ENCODE measurements at places on chromosomes 12 and 14.

DNA sequence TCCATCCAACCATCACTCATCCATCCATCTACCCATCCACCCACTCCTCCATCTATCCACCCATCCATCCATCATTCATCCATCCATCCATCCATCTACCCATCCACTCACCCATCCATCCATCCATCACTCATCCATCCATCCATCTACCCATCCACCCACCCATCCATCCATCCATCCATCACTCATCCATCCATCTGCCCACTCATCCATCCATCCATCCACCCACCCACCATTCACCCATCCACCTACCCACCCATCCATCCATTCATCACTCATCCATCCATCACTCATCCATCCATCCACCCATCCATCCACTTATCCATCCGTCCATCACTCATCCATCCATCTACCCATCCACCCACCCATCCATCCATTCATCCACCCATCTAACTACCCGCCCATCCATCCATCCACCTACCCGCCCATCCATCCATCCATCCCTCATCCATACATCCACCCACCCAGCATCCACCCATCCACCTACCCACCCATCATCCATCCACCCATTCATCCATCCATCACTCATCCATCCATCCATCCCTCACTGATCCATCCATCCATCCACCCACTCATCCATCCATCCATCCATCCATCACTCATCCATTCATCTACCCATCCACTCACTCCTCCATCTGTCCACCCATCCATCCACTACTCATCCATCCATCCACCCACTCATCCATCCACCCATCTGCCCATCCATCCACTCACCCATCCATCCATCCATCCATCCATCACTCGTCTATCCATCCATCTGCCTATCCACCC is 24.1 kb downstream of the TRPV4 start:
- DNase-seq = no peak

- no peak for DNase-seq
Measured at GRCh38 chr14:23559010-23559925, 3.2 kb downstream of the THTPA start.

DNA sequence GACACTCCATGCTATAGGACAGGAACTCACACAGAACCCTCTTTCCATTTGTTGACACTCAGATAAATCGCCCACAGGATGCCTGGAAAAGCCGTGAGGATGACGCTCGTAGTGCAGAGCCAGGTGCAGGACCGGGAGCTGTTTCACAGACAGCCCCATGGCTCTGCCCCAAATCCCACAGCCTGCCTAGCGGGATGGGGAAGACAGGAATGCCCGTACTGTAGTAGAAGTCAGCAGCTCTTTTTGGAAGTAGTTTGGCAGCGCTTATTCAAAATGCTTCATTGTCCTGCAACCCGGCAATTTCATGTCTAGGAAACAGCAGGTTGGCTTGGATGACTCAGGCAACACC is 41.6 kb downstream of the JAG2 start:
- no peak for DNase-seq

GRCh38 chr12:22899184-22899583 is 274.2 kb downstream of the ETNK1 start:
- DNase-seq = no peak

DNA sequence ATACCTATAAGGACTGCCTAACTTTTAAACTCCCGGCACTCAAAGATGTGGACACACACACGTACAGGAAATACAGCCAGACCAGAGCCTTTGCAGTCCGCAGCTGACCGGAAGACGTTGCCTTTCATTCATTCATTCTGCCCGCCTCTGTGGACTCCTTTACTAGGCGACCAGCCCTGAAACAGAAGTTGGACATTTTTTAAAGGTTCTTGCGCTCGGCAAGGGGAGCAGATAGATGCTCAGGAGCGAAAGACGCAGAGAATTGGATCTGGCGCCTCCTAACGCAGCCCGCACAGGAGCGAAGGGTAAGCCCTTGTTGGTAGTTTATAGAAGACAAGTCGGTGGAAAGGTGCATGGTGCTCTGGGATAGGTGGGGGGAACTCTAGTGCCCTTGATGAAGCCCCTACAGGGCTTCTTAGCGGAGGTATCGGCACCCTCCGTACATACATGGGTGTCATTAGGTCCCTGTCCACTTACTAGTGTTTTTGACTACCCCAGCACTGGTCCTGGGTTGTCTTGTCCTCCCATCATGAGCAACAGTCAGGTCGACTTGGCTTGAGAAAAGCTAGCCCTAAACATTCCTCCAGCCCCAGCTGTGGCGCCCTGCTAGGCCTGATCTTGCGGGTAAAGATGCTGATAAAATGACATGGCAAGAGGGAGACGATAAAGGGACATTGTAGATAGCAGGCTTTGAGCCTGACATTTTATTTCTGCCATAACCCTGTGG is at the start of gene KDM2B:
KDM2B (minus strand) TSS at position 65 of the 727 bp plus-strand sequence. CDS start 112 bp downstream, outside the sequence.
- peak; percentile 36 for DNase-seq

GRCh38 chr12:52190860-52191729 is 719 bp downstream of the KRT80 start:
- DNase-seq = no peak

DNA sequence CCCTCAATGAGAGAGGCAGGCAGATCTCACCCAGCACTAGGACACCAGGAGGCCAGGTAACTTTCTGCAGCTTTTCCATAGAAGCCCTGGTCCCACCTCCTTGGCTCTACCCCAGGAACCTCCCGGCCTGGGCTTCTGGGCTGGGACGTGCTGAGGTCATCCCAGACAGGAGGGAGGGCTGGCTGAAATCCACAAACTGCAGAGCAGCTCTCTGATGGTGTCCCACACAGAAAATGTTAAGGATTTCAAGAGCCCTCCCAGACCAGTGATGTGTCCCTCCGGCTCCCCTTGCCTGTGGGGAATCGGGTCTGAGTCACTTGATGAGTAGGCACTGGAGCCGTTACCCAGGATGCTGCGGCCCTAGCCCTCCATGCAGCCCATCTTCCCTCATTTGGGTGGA is 124.1 kb downstream of the ESRRB start:
- no peak for DNase-seq

DNA sequence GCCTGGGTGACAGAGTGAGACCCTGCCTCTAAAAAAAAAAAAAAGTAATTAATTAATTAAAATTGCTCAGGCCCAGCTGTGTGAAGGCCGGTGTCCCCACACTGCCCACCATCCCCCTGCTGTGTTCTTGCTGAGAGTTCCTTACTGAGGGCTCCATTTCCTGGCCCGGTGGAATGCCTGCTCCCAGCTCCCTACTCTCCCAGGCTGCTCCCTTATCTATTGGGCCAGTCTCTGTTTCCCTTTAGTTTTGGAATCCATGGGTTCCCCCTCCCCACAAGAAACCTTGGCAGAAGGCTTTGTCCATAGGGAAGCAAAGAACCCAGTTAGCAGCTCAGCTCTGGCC is 19.0 kb downstream of the MLXIP start:
- no peak for DNase-seq

DNA sequence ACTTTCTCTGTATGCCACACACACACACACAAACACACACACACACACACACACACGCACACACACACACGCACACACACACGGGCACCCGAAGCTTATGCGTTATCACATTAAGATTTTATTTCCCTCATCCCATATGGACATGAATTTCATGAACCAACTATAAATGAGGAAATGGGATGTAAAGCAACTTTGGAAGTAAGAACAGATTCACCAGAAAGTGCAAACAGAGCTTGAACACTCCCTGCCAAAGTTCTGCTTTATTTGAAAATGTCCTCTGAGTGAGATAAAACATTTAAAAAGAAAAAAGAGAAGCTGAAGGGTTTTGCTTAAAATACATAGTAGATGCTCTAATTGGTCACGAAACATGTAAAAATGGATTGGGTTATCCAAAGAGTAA is 90.4 kb upstream of the OTX2 start:
- no peak for DNase-seq

GRCh38 chr12:75922944-75923642 is 108.5 kb downstream of the PHLDA1 start:
- no peak for DNase-seq

DNA sequence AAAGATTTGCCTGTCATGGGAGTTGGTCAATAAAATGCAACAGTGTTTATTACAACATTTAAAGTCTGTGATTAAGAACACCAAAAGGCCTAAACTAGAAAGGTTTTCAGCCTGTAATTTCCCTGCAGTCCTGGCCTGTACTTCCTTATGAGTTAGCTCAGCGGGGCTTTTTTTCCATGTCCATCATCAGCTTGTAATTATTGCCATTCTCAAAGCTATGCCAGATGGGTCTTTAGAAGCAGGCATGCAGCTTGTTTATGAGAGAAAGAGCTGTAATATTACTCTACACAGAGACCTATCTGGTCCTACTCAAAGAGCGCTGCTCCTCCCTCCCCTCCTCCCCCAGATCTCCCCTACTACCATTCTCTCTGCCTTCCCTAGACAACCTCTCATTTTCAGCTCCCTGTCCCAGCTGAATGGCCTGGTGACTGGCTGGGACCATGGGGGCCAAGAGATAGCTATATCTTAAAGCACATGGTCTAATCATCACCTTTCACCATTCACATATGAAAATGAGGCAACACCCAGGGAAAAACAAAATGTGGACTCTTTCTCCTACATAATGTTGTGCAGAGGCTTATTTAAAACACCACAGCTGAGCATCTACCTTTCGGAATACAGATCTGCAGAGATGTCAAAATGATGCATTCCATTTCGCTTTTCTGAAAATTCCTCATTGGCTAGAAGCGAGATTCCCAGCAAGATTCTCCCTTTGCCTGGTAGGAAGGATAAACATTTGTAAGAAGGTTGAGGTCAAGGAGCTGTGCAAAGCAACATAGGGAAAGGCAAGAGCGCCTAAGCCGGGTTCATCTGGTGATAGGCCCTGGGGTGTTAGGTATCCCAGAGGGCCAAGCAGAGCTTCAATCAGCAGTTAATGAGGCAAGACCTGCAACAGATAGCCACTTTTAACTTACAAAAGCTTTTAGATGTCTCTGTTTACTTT is 209.7 kb upstream of the CDKN3 start:
- DNase-seq = no peak

DNA sequence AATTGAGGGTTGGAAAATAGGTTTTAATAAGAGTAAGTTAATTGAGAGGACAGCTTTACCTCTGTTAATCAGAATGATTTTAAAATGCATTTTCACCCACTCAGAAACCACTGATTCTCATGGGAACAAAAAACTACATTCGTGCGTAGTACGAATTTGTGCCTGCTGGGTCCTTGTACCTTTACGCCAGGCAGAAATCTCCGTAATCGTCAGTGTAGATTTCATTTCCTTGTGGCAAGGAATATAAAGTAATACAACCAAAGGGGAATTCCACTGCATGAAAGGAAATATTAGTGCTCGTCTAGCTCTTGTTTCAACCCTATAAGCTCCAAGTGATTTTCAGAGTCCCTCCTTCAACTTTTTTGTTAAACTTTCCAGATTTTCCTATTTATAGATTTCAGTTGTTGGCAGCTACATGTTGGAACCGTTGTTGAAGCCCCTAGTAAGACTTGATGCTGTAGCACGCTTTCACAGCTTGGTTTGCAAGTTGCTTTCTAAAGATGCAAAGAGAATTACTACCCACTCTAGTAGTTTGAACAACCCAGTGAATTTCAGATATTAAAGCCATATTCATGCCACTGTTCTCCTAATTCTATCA is 90.6 kb downstream of the ETV6 start:
- no peak for DNase-seq

DNA sequence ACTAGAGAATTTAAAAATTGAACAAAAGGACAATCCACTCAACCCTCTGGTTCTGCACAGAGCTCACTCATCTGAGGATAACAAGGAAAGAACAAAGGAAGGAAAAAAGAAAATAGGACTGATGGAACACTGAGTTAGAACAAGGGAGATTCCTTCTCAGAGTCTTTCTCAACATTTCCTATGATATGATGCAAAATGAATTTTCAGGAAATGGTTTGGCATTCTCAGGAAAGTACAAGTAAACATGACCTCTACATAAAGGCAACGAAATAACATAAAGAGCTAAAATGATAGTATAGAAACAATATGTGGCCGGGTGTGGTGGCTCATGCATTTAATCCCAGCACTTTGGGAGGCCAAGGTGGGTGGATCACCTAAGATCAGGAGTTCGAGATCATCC is 135.8 kb downstream of the ITPR2 start:
- DNase-seq = no peak

DNA sequence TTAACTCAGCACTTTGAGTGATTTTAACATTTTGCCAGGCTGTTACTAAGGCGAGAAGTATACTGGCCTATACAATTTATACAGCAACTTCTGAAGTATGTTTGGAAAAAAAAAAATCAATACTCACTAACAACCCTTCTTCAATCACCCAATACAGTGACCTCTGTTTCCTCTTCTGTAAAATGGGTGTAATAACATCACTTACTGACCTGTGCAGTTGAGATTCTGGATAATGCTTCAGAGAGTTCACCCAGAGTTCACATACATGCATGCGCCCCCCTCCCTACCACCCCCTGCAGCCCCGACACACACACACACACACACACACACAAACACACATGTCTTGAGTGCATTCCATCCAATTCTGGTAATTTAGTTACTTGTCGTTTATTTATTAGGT is 9.1 kb downstream of the PAH start:
- DNase-seq = no peak

DNA sequence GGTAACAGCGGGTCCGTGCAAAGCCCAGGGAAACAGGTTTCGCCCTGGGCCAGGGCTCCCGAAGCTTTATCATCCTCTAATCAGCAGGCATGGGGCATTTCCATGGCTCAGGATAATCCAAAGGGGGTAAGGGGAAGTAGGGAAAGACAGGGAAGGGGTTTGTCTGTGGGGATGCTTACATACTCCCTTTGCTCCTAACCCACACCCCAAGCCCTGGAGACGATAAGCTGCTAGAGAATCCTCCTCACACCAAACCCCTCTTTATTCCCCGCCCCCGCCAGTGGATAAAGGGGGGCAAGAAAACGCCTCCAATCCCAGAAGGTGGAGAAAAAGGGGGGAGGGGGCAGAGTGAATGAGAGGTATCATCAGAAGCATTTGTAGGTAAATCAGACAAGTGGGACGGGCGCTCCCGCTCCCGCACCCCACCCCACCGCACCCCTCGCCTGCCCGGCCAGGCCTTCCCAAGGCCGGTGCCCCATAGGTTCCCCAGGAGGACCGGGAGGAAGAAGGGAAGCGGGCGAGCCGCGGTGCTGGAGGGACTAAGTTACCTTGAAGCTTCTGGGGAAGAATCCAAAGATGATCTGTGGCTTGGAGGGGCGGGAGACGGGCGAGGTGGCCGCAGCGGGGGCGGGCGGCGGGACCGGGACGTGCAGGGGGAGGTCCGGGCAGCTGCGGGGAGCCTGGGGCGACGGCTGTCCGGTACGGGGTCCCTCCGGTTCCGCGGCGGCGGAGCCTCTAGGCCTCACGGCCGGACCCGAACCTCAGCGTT is 762 bp downstream of the PPP2R5E start:
- DNase-seq = no peak

DNA sequence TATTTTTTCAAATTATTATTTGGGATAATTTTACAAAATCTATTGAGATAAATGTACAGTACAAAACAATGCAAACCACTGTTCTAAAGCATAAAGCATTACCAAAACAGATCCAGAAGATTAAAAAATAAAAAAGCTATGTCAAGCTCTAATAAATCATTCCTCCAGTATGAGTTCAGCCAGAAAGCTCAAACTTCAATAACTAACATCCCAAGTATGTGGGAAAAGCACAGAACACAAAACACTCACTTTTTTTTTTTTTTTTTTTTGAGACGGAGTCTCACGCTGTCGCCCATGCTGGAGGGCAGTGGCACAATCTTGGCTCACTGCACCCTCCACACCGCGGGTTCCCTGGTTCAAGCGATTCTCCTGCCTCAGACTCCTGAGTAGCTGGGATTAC is 11.3 kb downstream of the SAV1 start:
- no peak for DNase-seq

- no peak for DNase-seq
Measured at GRCh38 chr12:2266666-2267620, 214.2 kb downstream of the CACNA1C start.

Data from stromal cell of bone marrow (primary cell).